ENCODE measurements at places on chromosomes 2 and 18.
A peak's percentile ranks its signal among the peaks of the same experiment; 100 is the strongest.

- no peak for DNase-seq
Observed at GRCh38 chr2:4959219-4959618, 733.0 kb upstream of the SOX11 start.

DNA sequence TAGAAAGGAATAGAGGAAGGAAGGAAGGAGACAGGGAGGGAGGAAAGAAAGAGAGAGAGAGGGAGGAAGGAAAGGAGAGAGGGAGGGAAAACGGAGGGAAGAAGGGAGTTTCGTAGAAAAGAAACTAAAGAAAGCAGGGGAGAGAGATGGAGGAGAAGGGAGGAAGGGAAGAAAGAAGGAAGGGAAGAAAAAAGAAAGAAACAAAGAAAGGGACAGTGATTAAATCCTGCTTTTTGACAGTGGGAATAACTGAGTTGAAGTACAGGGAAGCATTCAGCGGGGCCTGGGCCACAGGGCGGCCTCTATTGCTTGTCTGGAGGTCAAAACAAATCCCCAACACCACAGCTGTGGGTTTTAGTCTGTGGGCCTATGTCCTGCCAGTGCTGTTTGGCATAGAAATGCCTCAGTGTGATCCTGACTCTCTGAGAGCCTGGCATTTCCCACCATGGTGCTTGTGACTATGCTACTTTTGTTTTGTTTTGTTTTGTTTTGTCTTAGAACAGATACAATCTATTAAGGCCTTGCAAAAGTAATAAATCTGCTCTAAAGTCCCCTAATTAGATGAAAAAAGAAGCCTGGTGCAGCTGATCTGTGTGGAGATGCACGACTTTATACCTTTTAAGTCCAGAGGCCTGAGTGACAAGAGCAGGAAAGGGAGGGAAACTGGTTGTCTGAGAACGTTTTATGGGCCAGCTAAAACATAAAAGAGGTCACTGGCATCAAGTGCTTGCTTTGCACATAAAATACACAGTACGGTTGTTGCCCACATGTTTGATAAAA is 40.0 kb downstream of the IL1RL2 start:
- DNase-seq = no peak

DNA sequence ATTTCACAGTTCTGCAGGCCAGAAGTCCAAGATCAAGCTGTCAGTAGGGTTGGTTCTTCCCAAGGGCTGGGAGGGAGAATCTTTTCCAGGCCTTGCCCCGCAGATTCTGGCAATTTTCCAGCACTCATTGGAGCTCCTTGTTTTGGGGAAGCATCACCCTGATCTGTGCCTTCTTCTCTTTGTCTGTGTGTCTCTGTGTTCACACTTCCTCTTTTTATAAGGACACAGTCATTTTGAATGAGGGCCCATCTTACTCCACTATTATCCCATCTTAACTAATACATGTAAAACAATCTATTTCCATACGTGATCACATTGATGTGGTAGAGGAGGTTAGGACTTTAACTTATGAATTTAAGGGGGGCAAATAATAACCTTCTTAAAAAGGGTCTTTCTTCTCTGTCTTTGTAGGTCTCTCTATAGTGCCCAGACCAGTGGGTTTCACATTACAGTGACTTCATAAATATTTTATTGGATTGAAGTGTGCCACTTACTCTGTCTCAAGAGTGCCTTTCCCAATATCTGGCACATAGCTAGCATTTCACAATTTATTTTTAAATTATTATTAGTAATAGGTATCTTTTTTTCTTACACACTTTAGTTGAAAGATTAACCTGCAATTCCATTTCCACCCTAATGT is 68.9 kb upstream of the CBLN2 start:
- no peak for DNase-seq

- no peak for DNase-seq
Observed at GRCh38 chr2:221517696-221518151, 54.4 kb downstream of the EPHA4 start.

DNA sequence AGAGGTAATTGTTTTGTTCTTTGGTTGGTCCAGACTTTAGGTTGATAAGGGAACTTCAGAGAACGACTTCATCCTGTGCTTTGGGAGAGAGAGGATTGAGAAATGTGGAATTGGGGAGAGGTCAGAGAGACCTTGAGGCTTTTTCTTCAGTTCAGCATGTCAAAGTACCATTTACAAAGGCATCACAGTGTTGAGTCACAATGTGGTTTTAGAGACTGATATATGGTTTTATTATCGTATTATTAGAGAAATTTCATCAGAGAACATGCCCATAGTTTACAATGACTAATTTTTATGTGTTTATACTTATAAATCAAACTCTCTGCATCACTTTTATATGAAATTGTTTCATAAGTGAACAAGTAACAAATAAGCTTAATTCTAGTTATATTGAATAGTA is 626.6 kb downstream of the DSC3 start:
- DNase-seq = no peak

- no peak for DNase-seq
Observed at GRCh38 chr18:22525313-22525712, 107.6 kb upstream of the CTAGE1 start.

DNA sequence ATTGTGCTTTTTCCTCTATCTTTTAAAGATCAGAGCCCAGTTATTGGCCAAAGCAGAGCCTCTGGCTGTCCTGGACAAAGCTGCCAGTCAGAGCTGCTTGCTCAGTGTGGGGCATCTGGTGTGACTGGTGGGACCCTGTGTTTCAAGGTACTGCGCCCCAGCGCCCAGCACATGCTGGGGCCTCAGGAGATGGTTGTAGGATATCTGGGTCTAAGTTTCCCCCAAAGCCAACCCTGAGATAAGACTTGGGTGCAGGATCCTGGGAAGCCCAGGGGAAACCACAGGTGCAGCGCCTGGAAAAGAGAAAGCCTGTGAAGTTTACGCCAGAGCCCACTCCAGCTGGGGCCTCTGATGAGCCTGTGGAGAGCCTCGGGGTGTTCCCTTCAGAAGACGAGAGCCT is 117.7 kb downstream of the RPIA start:
- no peak for DNase-seq

DNA sequence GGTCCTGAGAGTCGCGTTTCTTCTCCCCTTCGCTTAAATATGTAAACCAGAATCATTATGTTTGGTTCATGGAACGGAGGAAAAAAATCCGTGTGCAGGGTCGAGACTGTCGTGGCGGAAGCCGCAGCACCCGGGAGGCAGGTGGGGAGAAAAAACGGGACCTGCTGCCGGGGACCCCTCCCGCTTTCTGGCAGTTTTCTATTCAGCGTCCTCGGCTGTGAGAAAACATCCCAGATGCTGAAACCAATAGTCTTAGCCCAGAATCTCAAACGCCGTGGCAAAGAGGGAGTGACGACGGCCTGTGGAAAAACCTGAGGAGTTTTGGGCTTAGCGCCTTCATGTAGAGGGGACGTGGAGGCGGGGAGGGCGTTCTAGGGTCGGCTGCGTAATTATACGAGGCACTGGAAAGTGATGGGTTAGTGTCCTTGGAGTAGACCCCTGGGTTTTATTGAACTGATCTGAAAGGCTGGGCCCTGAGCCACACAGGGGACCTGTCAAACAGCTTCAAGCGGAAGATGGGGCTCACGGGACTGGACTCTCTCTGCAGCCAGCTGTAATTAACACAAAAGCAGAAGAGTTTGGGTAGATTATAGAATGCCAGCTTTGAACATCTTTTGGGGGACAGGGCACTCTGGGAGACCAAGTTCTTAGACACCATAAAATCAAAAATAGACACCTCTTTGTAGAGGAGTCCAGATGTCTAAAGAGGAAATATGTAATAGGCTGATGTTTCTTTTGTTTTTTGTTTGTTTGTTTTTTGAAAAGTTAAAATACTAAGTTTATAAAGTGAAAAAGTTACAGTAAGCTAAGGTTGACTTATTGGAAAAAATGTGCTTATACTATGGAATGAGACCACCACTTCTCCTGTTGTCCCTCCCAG is 834 bp upstream of the BUB1 start:
- DNase-seq = peak; percentile 57

DNA sequence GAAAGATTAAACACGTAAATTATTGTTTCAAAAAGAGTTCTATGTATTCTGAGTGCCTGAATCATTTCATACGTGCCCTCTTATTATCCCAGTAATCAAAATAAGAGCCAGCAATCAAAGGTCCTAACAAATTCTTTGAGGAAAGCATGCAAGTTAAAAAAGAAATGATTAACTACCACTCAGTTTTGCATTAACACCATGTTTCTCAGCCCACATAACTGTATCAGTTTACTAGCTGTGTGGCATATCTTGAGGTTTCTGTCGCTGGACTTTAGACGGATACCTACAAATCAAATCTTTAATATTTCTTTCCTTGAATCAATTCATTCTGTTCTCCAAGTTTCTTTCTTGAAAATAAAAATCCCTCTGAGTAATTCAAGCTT is 668.9 kb upstream of the CHAC2 start:
- no peak for DNase-seq

DNA sequence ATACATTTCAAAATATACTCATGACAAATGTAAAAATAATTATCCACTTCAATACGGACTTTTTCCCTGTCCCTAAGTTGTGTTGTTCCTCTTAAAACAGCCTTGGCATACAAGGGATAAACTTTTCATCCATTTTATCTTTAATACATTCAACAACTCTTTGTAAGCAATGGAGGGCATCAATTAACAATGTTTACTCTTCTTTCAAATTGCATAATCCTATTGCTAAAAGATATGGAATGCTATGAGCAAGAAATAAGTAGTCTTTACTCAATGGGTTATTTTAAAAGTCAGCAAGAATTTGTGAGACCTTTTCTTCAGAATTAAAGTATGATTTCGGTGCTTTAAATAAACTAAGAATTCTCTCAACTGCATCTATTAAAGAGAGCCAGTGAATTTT is 41.9 kb downstream of the SCN9A start:
- no peak for DNase-seq

DNA sequence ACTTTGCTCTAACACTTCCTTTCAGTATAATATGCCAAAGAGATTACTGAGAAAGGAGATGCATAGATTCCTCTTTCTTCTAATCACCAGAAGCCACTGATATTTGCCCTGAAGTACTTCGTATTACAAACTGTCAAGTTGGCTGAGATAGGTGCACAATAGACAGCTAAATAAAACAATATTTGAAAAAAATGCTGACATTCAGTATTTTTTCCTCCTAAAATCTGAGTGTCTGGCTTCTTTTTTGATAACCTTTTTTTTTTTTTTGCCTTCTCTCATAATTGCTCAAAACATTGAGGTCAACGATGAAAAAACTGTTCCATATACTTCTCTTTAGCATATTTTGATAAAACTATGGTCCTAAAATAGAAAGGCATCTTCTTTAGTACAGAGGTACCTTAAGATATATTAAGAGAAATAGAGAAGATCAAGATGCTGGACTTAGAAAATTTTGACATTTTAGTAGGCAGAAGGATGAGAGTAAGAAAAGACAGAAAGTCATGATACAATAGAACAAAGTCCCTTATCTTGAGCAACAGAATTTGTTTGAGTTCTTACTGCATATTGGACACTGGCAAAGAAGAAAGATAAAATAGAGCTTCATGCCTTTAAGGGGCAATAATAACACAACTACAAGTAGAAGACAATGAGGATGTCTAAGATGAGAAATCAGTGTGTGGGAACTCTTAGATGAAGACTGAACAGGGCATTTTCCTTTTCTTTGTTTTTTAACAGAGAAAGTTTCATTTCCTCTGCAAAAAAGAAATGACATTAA is 220.7 kb downstream of the PTH2R start:
- DNase-seq = no peak

Measured in NCI-H146 (cell line).